Renal cortical epithelial cell (primary cell): ENCODE measurements at places on chromosomes 2 and 18. TPM values are rescaled to one million over a fixed set of nuclear protein-coding genes. Genes with fewer than 3 reads are reported as not detected.

LONRF2 gene
- total RNA-seq: 0.17 and 0.35 TPM in 2 replicates

SLC30A3 gene
- total RNA-seq: 0.10 TPM in 1 of 2 replicates, not detected in the other

IL18R1 gene
- total RNA-seq: 3.4 and 4.0 TPM in 2 replicates

DNA sequence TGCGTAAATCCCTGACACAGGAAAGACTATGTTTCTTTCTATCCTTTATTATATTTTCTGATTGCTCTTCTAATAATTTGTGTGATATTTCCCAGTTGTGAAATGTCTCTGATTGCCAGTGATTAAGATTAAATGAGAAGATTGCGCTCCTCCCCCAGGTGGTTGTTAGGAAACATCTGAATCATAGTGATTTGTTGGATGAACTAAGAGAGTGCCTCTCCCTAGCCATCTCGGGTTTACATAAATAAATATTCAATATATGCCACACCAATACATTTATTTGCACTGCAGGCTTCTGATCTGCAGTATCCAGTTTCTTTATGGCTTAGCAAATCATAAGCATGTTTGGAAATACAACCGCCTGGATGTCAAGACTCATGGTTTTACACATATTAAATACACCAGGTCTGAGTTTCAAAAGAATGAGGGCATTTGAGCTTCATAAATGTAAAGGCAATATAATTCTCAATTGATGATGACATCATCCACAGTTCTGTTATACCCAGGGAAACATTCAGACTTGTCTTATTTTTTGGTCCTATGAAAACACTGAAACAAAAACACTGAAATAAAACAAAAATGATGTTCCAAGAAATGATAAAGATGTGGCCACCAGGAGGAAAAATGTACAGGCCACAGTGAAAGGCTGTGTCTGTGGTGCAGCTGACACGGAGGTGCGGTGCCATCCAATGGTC, 826.7 kb upstream of the ACVR2A start:
- DNase-seq: no peak

DNA sequence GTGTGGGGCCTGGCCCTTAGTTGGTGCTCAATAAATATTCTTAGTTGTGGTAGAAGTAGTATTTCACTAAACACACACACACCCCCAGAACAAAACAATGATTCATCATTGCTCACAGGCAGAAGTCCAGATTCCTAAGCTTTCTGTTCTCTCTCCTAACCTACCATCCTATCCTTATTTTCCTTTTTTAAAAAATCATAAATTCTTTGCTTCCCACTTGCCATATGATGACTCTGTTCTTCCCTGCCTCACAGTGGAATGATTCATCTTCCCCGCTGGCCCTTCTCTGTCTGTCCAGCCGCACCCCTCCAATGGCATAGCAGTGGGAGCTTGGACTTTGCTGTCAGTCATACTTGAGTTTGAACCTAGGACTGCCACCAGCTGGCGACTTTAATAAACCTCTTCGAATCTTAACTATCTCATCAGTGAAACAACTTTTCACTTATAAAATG, 5.2 kb downstream of the EML6 start:
- DNase-seq: peak; percentile 74

DNA sequence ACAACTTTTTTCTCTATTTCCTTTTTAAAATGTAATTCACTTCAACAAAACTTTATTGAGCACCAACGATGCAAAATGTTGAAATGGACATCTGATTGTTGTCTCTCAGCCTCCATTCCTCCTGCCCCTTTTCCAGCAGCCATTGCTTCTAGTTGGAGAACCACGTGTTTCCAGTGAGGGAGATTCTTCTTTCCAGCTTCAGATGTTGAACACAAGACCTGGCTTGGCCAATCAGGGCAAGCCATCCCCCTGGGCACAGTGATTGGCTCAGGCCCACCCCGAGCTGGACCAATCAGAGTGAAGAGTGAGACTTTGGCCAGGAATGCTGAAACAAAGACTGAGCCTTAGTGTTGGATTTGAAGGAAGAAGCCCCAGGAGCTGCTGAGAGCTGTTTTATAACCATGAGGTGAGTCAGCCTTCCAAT, 59.0 kb downstream of the E2F6 start:
- peak; percentile 59 for DNase-seq

DNA sequence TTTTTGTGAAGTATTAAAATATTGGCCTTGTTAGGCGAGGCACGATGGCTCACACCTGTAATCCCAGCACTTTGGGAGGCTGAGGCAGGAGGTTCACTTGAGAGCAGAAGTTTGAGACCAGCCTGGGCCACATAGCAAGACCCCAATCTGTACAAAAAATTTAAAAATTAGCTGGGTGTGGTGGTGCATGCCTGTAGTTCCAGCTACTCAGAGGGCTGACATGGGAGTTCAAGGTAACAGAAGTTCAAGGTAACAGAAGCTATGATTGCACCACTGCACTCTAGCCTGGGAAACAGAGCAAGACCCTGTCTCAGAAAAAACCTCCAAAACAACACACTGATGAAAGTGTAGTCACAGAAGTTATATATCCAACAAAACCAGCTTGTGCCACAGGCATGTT, 39.8 kb downstream of the IMPA2 start:
- DNase-seq: no peak

DNA sequence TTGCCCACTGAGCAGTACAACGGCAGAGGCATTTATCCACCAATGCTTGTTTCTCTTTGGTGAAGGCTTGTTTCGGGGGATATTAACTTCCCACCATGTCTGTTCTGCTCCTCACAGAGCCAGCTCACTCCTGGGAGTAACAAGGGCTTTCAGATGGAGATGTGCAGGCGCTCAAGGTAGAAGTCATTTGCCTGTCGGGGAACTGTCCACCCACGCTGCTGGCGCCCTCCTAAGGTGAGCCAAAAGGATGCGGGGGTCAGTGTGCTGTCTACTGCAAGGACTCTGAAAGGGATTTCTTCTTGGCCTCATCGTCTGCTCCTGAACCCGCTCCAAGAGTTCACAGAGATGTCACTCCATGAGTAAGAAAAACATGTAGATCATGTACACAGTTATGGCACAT, 57.0 kb upstream of the CYRIA start:
- DNase-seq: no peak

DNA sequence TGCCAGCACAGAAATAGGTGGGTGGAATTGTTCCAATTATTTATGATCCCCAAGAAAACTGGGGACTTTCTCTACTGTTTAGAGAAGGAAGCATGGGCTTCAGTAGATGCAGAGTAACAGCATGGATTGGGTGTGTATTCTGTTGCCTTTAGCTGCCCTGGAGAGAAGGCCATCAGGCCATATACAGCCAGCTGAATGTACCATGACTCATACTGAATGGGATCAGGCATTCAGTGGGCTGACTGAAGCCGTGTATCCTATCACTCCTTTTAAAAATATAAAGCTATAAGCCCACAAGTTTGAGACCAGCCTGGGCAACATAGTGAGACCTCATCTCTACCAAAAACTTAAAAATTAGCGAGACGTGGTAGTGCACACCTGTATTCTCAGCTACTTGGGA, 16.7 kb upstream of the PLEKHM3 start:
- no peak for DNase-seq

GRCh38 chr2:15359716-15360531, 201.2 kb downstream of the NBAS start:
- DNase-seq: peak; percentile 49
